ENCODE measurements at places on chromosomes 11 and 22.

- DNase-seq, result no peak
These were observed 829.7 kb upstream of the FAT3 start for GRCh38 chr11:91394727-91395414.

DNA sequence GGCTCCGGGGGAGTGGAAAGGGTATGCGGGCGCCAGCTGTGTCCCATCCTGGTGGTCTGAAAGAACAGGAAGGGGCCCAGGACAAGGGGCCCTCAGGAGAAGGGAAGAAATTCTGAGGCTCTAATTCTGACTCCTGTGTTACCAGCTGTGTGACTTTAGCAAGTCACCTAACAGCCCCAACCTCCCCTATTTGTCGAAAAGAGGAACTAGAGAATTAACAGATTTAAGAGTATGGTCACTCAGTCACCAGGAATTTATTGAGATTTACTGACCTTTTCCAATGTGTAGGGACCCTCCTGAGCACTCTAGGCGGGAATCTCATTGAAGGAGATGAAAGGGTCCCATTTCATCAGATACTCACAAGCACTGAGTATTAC lies 14.6 kb downstream of the RPS6KA4 start:
- no peak for DNase-seq

DNA sequence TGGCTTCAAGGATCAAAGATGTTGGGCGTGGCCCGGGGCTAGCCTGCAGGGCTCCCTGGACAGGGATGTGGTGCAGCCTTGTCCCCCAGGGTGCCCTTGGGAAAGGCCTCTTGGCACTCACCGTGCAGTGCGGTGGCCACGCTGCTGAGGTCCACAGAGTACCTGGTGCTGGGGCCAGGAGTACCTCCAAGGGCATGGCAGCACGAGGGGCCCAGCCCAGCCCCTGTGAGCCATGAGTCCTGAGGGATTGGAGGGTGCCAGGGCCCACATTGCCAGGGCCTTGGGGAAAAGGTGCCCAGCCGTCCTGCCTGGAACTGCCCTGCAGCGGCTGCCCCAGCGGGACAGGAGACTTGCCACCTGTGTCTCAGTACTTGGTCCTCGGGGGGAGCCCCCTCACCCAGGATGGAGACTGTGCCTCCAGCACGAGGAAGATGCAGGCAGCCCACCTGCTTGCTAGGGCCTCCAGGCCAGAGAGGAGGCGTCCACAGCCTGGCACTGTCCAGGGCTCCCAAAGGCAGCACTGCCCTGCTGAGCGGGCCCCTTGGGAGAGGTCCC lies 44.2 kb downstream of the GRAMD4 start:
- DNase-seq, result no peak

GRCh38 chr22:30868663-30869385 lies 99.8 kb downstream of the MORC2 start:
- no peak for DNase-seq

GRCh38 chr22:42958937-42959336 lies 56.0 kb downstream of the PACSIN2 start:
- DNase-seq, result no peak

GRCh38 chr11:27416568-27417176 lies 53.7 kb upstream of the CCDC34 start:
- DNase-seq, result no peak

GRCh38 chr22:43618517-43618916 lies 193.6 kb downstream of the EFCAB6 start:
- no peak for DNase-seq

GRCh38 chr11:86141727-86142126 lies 72.8 kb upstream of the PICALM start:
- no peak for DNase-seq

- no peak for DNase-seq
These were observed 18.5 kb downstream of the ENDOD1 start for GRCh38 chr11:95108159-95108611.

DNA sequence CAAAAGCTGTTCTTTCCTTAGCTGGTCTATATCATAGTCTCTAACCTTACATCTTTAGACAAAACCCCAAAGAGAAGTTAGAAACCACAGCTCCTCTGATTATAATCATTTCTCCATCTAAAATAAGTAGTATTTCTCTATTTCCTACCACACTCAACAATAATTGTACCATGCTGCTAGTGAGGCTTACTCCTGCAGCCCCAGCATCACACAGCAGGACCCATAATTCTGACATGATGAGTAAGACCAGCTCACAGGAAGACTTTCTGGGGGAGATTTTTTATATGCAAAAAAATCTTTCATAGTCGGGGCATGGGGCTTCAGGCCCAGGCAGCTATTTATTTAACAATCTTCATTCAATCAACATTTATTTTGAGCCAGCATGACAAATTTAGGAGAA lies 441.6 kb downstream of the DYNC2H1 start:
- no peak for DNase-seq

GRCh38 chr22:20968281-20968977 lies 1.4 kb downstream of the AIFM3 start:
- DNase-seq, result no peak

DNA sequence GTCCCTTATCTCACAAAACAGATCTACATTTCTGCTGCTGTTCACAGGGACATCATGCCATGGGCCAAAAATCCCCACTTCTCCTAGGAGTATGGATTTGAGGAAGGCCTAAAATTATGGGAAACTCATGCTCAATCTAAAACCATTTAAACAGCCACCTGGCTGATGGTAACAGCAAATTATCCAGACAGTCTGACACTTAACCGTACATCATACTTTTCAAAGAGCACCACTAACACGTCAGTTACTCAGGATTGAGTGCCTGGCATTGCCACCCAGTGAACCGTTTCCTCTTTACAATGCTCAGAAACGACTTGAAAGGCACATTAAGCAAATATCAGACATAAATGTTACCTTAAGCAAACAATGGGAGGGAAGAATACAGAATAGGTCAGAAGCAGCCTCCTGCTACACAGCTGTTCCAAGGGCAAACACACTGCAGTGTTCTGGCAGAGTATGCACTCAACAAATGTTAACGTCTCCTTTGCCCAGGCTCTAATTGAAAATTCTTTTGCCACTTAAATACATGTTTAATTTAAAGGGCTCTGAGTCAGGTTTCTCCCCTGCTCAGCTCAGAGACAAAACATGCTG lies 18.8 kb upstream of the SLC36A4 start:
- DNase-seq, result no peak

- DNase-seq, result no peak
These were observed 85.5 kb upstream of the PGR start for GRCh38 chr11:101215069-101215468.

DNA sequence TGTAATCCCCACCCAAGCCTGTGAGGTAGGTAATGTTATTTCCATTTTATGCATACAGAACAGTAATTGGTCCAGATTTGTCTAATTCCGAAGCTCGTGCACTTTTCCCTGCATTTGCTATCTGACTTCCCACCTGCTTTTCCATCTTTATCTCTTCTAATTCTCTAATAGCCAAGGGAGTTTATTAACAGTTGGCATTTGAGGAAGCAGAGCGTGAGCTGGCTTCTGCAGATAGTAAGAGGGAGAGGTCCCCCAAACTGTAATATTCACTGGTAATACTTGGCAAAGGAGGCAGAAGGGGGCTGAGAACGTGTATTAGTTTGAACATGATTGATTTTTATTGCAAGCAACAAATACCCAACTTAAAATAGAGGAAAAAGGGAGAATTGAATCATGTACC lies 110.8 kb upstream of the SPON1 start:
- no peak for DNase-seq

DNA sequence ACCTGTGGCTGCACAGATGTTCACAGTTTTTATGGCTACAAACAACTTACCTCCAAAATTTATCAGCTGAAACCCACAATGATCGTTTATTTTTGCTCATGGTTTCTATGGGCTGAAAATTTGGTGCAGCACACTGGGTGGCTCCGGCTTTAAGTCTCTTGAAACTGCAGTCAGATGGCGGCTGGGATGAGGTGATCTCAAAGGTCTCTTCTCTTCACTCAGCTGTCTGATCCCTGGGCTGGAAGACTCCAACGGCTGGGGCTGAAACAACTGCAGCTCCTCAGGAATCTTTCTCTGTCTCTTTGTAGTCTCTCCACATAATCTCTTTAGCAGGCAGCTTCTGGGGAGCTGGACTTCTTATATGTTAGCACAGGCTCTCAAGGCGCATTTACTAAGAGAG lies 117.3 kb upstream of the FAT3 start:
- no peak for DNase-seq

- no peak for DNase-seq
These were observed 60.4 kb downstream of the FEZ1 start for GRCh38 chr11:125435461-125436238.

- no peak for DNase-seq
These were observed 4.0 kb downstream of the AIFM3 start for GRCh38 chr22:20970939-20971657.

DNA sequence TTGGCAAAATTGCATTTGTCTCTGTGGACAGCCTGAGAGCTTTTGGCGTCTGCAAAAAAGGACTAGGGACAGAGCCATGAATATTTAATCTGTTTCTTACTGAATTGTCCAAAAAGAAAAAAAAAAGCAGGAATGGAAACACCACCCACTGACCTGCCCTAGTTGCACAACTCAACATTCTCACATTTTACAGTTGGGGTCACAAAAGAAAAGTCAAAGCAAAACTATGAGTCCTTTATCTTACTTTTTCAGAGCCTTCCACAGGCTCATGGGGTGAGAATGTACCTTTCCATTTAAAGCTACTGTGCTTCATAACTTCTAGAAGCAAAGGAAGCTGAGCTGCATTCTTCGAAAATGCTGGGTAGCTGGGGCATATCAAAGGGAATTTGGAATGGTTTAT lies 225.7 kb downstream of the FAM76B start:
- no peak for DNase-seq

GRCh38 chr11:120750647-120751549 lies 239.3 kb downstream of the GRIK4 start:
- DNase-seq, result no peak

Measured in activated effector memory CD4-positive, alpha-beta T cell treated with Interleukin-2 at 50 U/mL for 16 hours (primary cell).